T47D (cell line): ENCODE measurements at places on chromosomes 3 and 15.

DNA sequence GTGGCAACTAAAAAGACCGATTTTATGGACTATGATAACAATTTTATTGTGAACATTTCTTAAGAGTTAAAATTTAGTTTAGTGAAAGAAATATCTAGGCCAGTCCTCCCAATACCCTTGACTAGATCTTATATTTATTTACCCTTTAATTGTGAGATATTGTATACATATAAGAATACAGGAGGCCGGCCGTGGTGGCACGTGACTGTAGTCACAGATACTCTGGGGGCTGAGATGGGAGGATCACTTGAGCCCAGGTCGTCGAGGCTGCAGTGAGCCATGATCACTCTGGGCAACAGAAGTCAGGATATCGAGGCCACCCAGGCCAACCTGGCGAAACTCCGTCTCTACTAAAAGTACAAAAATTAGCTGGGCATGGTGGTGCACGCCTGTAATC lies 756 bp upstream of the RMDN3 start:
- no peak for DNase-seq

- DNase-seq = no peak
Measured at GRCh38 chr3:51678641-51679040, 7.6 kb downstream of the TEX264 start.

- no peak for DNase-seq
Measured at GRCh38 chr3:104887069-104887468, 479.6 kb upstream of the ALCAM start.

- DNase-seq = no peak
Measured at GRCh38 chr3:45746165-45746776, 50.1 kb downstream of the SLC6A20 start.
